Esophagus (tissue), 2 donors: ENCODE measurements at places on chromosomes 2 and 18. TPM values are rescaled to one million over a fixed set of nuclear protein-coding genes. Genes with fewer than 3 reads are reported as not detected.

AQP12A gene
- polyA plus RNA-seq, result not detected

KATNAL2 gene
- polyA plus RNA-seq, result 1.2 TPM

OTOS gene
- polyA plus RNA-seq, result not detected

PUM2 gene
- polyA plus RNA-seq, result 23.3 TPM

UGT1A10 gene
- polyA plus RNA-seq, result 9.1 TPM

CHRND gene
- not detected for polyA plus RNA-seq

COL5A2 gene
- polyA plus RNA-seq, result 6.7 TPM

PSMA8 gene
- 0.04 TPM for polyA plus RNA-seq

IGFBP5 gene
- polyA plus RNA-seq, result 29.4 TPM

ASXL3 gene
- 0.06 TPM for polyA plus RNA-seq

POTEF gene
- polyA plus RNA-seq, result not detected

FSHR gene
- polyA plus RNA-seq, result not detected

CFAP221 gene
- not detected for polyA plus RNA-seq

ACOXL gene
- not detected for polyA plus RNA-seq

FRZB gene
- polyA plus RNA-seq, result 1.3 TPM

INPP5D gene
- 3.4 TPM for polyA plus RNA-seq

KCNS3 gene
- 2.9 TPM for polyA plus RNA-seq

ZBTB7C gene
- polyA plus RNA-seq, result 24.5 TPM

DLGAP1 gene
- polyA plus RNA-seq, result 0.47 TPM
